GOT3 (cell line): ENCODE measurements at places on chromosomes 4 and X.

DNA sequence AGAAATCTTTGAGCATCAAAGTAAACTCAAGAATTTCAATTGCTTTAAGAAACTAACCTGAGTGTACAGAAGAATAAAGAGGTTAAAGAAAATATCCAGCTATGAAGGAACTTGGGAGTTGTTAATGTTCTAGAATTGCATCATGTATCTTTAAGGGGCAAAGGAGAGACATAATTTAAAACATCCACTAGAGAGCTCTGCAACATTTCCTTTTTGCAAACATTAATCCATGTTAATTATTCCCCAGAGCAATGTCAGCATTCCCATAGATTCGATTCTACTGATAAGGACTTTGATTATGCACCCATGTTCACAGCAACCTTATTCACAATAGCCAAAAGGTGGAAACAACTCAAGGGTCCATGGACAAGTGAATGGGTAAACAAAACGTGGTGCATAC lies 80.2 kb upstream of the SORBS2 start:
- no peak for DNase-seq

- no peak for DNase-seq
Measured at GRCh38 chr4:185371702-185372101, 24.0 kb downstream of the LRP2BP start.

GRCh38 chrX:136397001-136397400 lies 90.7 kb upstream of the BRS3 start:
- no peak for DNase-seq

GRCh38 chr4:121706595-121707021 lies 9.8 kb upstream of the ANXA5 start:
- DNase-seq, result no peak

- DNase-seq, result no peak
Measured at GRCh38 chr4:119314356-119314755, 7.6 kb downstream of the FABP2 start.

GRCh38 chr4:113358784-113359183 lies 309.3 kb downstream of the ANK2 start:
- no peak for DNase-seq

- DNase-seq, result no peak
Measured at GRCh38 chr4:16034010-16034748, 49.6 kb downstream of the PROM1 start.

DNA sequence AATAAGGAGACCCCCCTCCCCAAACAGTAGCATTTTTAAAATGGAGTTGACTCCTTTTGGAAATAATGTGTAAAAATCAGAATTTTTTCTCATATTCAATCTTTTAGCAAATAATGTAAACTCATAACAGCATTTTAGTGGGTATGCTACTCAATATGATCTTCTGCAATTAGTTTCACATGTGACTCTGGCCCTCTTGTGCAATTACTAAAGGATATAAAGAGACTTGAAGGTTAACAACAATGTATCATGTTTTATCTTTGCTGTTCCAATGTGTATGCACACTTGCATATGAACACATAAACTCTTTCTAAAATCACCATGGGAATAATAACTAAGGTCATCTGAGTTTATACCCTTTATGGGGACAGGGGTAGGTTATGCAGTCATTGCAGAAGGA lies 39.9 kb upstream of the RXFP1 start:
- DNase-seq, result no peak

DNA sequence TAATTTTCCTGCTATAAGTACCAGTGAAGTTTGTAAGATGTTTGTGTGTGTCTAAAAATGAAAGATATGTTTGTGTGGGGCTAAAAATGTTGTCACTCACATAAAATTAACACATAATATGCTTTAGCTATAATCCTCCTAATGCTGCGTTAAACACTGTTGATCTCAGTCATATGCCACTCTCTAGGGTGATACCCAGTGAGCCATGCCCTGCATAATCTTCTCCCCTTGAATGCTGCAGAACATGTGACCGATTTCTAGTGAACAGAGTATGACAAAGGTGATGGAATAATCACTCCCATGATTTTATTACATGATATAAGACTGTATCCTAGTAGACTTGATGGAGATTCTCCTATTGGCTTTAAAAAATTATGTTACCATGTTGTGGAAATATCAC lies 119.1 kb upstream of the EPHA5 start:
- DNase-seq, result no peak
